ENCODE measurements at places on chromosomes 16 and 17.

DNA sequence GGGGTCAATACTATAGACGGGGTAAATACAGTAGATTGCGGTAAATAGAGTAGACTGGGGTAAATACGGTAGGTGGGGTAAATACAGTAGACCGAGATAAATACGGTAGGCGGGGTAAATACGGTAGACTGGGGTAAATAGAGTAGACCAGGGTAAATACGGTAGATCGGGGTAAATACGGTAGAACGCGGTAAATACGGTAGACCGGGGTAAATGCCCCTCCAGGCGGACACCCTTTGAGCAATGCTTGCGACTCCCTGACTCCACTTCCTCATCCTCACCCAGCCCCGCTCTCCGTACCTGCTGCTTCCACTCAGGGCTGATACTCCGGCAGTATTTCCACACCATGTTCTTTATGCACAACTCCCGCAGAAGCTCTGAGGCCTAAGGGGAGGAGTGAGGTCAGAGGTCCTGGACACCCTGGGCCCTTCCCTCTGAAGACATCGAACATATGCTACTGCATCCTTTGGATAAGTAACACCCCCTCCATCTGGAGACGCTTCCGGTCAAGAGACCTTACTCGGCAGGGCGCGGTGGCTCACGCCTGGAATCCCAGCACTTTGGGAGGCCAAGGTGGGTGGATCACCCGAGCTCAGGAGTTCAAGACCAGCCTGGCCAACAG lies 13.3 kb upstream of the CRK start:
- DNase-seq = no peak

DNA sequence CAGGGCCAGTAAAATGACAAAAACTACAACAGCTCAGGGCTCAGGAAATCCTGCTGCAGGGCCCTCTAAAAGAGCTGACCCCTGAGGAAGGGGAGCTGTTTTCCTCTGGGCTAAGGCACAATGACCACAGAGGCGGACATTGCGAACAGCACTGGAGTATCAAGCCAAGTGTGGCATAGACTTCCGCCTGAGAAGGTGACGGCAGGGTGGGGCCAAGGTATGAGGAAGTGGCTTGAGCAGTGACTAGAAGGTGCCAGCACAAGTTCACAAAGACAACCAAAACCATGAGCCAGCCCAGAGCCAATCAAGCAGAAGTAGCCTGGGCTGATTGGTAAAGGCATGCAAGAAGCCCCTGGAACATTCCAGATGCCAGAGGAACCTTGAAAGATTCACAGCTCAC lies 13.9 kb downstream of the ERN2 start:
- no peak for DNase-seq

DNA sequence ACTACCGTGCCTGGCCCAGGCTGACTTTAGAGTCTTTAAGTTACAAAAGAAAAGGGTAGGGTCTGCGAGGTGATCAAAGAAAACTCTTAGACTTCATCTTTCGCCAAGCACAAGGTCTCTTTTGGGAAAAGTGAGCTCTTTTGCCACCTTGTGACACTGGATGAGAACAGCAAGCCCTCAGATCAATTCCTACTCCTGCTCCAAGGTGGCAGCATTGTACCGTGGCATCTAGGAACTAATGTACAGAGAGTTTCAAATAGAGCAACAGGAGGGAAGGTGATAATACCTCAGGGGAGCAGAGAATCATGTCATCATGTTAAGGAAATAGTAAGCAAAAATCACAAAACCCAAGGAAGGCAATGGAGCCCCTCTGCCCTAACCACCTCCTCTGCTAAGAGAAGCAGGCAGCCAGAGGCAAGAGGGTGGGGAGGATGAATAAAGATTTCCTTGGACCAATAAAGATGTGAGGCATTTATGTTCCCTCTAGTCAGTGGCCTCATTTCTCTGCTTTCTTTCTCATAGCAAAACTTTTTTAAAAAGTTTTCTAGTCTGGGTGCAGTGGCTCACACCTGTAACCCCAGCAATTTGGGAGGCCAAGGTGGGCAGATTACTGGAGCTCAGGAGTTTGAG lies 2.1 kb upstream of the C17orf78 start:
- peak; percentile 68 for DNase-seq

GRCh38 chr17:79041723-79042420 lies 17.9 kb downstream of the C1QTNF1 start:
- DNase-seq = no peak

GRCh38 chr17:2057760-2058585 lies 3.1 kb downstream of the HIC1 start:
- DNase-seq = no peak

DNA sequence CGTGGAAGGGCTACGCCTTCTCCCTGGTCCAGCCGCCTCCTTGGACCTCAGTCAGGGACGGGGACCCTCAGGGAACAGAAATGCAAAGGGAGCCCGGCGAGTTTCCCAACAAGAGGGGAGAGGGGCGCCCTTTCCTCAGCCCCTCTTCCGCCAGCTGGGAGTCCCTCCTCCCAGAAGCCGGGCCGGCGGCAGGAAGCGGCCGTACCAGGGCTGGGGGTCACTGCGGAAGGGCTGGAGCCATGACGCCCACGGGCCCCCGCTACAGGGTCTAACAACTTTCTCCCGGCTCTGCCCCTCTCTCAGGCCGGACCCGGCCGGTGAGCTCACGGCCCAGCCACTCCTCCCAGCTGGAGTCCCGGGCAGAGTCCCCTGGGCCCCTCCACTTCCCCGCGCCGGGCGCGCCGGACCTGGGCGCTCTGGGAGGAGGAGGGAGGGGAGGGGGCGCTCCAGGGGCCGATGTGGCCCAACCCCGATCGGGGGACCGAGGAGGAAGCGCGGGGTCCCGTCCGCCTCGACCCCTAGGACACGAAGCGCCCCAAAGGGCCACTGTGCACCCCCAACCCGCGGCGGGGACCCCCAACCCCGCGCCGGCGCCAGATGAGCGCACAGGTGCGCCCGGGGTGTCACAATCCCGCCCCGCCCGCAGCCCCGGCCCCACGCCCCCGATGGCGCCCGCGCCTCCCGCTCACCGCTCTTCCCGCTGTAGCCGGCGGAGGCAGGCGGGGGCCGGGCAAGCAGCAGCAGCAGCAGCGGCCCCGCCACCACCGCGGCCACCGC lies 578 bp downstream of the PGAP6 start:
- no peak for DNase-seq

- peak; percentile 93 for DNase-seq
These were observed 54.8 kb upstream of the MAP3K14 start for GRCh38 chr17:45371414-45372324.

- no peak for DNase-seq
These were observed 59.5 kb upstream of the GSE1 start for GRCh38 chr16:85553436-85554113.

DNA sequence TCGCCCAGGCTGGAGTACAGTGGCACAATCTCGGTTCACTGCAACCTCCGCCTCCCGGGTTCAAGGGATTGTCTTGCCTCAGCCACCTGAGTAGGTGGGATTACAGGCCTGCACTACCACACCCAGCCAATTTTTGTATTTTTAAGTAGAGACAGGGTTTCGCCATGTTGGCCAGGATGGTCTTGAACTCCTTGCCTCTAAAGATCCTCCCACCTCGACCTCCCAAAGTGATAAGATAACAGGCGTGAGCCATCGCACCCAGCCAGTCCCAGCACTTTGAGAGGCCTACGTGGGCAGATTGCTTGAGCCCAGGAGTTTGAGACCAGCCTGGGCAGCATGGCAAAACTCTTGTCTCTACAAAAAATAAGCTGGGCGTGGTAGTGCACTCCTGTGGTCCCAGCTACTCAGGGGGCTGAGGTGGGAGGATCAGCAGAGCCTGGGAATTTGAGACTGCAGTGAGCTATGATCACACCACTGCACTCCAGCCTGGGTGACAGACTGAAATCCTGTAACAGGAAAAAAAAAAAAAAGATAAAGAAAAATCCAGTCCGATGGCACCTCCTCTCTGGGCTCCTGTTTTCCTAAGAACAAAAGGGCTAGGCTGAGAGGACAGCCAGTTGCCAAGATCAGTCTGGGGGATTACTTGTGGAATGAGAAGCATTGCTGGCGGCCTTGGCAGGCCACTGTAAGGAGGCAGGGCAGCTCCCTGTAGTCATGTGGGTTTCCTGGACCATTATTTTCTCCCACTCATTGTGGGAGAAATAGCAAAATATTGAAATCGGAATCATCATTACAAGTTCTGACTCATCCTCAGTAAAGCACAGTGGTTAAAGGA lies 3.0 kb upstream of the PIPOX start:
- DNase-seq = peak; percentile 49

DNA sequence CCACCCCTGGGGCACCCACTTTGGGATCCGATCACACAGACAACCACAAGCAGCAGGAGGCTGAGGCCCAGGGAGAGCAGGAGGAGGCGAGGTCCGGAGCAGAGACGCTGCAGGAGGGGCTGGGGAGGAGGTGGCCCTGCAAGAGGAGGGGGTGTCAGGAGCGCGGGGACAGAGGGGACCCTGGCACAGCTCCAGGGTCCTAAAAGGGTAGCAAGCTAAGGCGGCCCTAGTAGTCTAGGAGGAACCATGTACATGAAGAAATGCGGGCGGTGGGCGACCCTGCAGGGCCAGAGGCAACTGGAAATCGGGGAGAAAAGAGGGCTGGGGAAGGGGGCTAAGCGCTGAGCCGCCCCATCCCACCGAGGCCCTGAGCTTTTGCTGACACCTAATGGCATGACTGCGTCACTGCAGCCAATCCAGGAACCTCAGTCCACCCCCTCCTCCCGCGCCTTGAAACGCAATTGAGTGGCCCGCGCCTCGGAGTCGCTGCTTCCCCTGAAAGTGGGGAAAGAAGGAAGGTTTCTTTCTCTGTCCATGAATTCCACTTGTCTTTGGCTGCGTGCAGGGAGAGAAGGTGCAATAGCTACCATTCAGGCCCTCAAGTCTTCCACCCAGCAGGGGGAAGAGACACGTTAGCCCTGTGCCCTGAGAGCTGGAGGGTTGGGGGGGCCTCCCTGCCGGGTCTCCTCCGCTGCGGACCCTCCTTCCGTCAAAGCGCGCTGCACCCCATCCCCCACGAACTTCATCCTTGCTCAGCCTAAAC lies 1.8 kb downstream of the ASGR1 start:
- peak; percentile 37 for DNase-seq

DNA sequence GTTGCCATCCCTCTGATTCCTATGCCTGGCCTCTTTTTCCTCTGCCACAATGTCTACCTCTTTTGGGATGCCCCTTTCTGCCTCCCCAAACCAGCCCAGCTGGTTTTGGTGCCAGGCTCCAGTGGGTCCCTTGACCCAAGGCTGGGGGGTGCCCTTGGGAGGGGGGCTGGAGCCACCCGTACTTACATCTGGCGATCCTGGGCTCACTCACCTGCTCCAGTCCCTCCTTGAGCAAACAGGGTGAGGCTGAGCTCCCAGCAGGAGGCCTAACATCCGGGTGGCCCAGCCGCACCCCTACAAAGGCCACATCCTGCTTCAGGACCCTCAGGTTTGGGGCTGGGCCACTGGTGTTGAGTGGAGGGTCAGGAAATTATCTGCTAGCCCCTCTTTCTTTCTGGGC lies 1.2 kb downstream of the ERN2 start:
- no peak for DNase-seq

GRCh38 chr17:63474586-63475460 lies 2.0 kb upstream of the ACE start:
- DNase-seq = no peak

DNA sequence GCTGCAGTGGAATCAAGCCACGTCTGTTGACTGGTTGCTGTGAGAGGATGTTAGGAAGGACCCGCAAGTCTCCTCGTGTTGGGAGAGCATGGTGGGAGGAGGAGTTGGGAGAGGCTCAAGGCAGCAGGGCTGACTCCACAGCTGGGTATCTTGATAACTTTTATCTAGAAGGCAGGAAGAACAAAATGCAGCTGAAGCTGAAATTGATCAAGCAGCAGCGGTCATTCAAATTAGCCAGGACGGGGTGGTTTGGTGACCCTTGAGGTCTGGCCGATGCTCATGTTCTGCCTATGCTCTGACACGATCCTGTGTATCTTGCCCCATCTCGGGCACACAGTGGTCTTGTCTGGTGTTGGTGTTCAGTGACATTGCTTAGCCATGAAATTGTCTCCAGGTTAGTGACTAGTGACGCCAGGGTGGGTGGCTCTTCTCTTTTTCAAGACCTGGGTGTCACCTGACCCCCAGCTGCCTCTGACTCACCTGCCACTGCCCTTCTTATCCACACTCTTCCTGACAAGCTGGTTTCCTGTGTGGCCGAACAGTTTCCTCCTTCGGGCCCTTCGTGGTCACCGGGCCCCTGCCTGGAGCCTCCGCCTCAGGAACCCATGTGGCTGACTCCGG lies 19.1 kb downstream of the NPTX1 start:
- DNase-seq = no peak
